Nephron progenitor cell (in vitro differentiated cells): ENCODE measurements at places on chromosomes 12 and 14.

GRCh38 chr12:131355361-131356245, 355.3 kb upstream of the SFSWAP start:
- DNase-seq, result no peak

GRCh38 chr14:56648508-56649301, 69.1 kb downstream of the TMEM260 start:
- DNase-seq, result no peak

DNA sequence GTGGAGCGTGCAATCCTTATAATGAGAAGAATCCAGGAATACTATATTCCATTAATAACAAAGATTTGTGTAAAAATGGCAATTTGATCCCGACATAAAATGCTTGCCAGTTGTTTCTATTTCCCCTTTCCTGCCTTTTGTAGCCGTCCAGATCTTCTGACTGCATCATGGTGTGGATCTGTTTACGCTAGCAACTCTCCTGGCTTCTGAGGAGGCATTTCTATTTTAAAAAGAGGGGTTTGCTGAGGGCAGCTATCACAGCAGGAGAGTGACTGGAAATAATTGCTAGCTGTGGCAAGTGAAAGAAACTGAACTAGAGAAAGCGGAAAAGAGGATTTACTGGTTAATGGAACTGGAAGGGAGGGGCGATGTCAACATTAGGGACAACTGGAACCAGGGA, 145.6 kb downstream of the ATP23 start:
- no peak for DNase-seq

DNA sequence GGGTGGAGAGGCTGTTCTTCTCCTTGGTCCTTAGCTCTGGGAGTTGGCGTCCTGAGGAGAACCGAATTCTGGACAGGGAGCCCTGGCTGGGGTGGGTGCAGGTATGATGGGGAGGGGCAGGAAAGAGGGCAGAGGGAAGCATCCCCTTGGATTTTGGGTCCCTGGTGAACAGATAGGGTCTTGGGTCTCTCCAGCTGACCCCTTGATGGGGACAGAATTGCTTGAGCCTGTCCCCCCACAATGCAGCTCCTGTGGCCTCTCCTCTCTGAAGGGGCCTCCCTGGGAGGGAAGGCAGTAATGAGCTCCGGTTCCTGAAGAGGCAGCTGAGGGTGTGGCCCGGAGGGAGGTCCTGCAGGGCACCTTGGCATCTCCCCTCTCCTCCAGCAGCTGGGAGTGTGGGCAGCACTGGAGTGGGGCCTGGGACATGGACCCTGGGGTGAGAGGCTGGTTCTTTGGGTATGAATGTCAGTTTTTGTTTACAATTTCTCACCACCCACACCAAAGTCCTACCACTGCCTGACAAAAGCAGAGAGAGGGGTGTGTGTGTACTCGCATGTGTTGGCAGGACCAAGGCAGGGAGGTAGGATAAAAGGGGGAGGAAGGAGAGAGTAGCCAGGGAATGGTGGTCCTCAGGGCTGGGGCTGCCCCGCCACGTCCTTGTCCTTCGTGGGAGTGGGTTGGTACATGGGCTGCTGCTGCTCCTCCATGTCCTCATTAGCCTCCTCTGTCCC, 7.7 kb upstream of the CEBPE start:
- DNase-seq, result no peak

GRCh38 chr14:98733536-98733935, 538.5 kb downstream of the BCL11B start:
- DNase-seq, result no peak
